ENCODE measurements at places on chromosomes 11 and 22.

- DNase-seq = no peak
These were observed 191.5 kb upstream of the BLID start for GRCh38 chr11:122307476-122308035.

- DNase-seq = no peak
These were observed 2168.8 kb upstream of the RAG2 start for GRCh38 chr11:38766796-38767195.

DNA sequence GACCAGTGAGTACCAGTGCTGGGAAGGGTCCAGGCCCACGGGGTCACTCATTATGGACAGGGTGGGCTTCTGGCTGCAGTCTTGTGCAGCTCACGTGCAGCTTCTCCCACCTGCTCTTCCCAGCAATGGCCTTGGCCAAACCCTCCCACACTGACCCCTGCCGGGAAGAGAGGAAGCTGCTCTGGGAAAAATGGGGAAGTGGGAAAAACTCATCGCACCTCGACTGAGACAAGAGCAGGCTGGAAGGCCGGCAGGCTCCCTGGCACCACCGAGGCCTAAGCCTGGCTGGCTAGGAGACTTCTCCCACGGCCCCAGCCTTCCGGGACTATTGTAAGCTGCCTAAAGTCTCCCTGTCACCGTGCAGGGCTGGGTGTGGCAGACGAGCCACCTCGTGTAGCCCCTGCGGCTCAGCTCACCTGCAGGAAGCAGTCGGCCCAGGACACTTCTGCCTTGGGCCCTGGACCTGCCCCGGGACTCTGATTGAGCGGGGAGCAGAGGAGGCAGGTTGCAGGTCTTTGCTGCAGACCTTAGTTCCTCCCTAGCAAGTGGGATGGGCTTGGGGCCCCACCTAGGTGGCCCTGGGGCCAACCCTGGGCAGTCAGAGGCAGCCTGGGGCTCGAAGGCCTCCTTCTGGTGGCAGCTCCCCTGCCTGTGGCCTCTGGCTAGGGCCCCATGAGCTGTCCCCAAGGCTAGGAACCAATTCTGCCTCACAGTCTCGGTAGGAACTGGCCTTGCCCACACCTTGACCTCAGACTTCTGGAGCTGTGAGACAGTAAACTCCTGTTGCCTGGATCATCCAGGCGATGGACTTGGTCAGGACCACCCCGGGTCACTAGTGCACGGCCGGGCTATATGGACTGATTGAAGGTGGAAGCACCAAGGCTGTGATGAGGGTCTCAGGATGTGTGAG is 23.1 kb downstream of the MRGPRG start:
- no peak for DNase-seq

GRCh38 chr11:58562375-58562800 is 13.3 kb downstream of the LPXN start:
- no peak for DNase-seq

DNA sequence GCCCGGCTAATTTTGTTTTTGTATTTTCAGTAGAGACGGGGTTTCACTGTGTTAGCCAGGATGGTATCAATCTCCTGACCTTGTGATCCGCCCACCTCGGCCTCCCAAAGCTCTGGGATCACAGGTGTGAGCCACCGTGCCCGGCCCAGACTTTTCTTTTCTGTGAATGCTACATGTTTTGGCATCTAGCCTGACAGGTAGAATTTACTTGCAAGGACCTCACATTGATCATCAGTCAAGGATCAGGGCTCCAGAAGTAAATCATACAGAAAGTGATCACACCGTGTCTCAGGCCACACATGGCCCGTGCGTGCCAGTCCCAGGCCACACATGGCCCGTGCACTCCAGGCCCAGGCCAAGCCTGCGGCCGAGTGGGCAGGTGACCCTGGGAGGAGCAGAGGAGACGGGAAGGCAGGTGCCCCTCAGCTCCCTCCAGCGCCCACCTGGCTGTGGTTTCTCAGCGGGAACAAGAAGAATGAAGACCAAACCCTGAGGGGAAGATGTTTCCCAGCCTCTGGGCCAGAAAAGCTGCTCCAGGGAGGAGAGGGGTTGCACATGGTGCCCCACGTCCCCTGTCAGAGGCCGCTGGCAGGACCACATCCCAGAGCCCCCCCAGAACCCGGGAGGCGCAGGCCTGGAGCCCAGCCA is 76.2 kb downstream of the BRD1 start:
- no peak for DNase-seq

- no peak for DNase-seq
These were observed 31.9 kb downstream of the KCNQ1OT1 start for GRCh38 chr11:2667940-2668339.

GRCh38 chr22:43042101-43042780 is 27.3 kb upstream of the PACSIN2 start:
- no peak for DNase-seq

GRCh38 chr11:38582756-38583155 is 1984.7 kb upstream of the RAG2 start:
- DNase-seq = no peak

- no peak for DNase-seq
These were observed 3.8 kb downstream of the APOBEC3D start for GRCh38 chr22:39024519-39025308.

GRCh38 chr11:44877571-44878497 is 72.8 kb downstream of the TP53I11 start:
- no peak for DNase-seq

Measured in esophagus squamous epithelium (tissue), 5 donors.